ENCODE measurements at places on chromosomes 11 and 22.

GRCh38 chr11:34437224-34438125, 1.3 kb upstream of the CAT start:
- no peak for DNase-seq

DNA sequence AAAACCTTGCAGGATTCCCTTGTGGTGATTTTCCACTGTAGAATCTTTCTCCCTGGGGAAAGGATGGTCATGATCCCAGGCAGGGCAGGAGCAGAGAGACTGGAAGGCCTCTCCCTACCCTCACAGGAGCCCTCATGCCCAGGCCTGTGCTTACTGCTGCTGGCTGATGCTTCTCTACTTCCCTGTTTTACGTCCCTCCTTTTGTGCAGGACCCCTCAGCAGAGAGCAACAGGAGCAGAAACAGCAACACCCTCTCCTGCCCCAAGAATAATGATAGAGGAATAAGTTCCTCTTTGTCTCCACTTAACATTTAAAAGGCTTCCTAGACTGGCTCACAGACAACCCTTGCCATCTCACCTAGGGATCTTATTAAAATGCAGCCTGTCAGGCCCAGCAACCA, 3.6 kb downstream of the ISX start:
- DNase-seq, result no peak

DNA sequence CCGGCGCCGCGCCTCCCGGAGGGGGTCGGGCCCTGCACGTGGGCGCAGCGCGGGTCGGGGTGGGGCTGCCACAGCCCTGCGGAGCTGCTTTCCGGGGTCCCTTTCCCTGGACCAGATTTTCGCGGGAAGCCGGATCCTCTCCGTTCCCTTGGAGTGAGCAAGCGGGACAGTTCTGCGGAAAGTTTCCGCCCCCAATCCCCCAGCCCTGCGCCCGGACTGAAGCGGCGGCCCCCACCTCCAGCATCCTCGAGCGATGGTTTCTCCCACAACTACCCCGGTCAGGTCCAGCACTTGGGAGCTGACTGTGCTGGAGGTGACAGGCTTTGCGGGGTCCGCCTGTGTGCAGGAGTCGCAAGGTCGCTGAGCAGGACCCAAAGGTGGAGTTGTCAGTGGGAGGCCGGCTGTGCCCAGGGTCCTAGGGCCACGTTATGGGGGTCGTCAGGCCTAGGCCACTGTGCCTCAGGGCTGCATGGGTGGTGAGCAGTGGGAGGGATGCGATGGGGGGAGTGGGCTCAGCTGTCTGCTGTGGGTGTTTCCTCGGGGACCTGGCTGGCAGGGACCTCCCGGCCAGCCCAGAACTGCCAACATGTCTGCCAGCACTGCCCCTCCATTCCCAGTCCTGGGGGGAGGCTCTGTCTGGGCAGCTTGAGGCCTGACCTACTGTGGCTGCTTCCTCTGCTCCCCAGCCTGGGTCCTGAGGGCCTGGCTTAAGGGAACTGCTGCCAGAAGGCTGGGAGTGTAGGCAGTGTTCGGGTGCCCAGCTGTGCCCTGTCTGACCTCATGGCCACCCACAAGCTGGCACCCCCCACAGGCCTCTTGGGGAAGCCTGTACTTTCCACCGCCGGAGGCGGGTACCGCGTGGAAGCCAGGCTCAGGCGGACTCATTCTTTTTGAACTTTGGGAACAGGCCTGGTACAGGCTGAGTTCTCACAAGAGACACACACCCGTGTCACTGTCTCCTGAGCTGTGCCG, 726 bp downstream of the ST3GAL4 start:
- peak; percentile 36 for DNase-seq

DNA sequence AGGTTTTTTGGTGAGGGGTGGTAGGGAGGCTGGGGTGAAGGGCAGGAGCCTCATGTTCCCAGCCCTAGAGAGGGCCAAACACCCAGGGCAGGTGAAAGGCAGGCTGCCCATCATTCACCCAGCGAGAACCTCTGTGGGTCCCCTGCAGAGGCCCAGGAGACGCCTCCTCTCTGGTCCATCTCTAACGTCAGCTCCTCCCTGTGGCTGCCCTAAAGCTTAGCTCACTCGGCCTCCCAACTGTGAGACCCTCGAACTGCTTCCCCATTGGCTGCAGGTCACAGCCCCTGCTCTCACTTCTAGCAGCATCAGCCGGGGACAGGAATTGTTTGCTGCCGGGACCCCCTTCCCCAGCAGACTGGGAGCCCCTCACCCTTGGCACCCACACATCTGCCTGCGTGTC, 615 bp upstream of the NFAM1 start:
- DNase-seq, result no peak

DNA sequence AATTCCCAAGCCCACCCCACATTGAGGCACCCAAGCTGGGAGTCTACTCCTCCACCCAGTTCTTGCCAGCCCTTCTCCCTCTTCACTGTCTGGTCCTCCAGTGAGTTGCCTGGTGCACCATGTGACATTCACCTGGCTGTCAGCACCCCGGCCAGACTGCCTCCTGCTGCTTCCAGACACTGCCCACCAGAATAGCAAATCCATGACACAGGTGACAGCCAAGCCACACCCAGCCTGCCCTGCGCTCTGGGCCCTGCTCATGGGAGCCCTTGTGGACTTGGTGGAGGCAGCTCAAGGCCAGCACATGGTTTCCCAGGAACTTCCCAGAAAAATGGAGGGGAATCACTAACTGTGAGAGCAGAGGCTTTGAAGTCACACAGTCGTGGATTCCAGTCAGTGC, 96.3 kb upstream of the CSNK2A3 start:
- DNase-seq, result no peak

GRCh38 chr22:26763633-26764361, 106.4 kb downstream of the MIAT start:
- DNase-seq, result no peak

- DNase-seq, result peak; percentile 52
Observed at GRCh38 chr11:131688048-131688693, 317.8 kb downstream of the NTM start.

DNA sequence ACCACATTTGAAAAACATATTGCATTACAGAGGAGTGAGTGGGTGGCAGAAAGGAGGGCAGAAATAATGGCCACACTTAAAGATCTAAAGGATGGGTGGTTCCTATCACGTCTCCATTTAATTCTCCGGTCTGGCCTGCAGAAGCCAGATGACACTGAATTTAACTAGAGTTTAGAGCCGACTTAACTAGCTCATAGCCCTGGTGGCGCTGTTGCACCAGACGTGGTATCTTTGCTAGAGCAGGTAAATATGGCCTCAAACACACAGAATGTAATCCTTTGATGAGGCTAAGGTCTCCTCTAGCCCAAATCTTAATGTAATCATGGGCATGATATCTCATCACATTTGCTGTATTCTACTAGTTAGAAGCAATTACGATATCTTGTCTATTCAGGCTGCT, 51.5 kb upstream of the GAL start:
- DNase-seq, result peak; percentile 53

- DNase-seq, result no peak
Observed at GRCh38 chr11:103448966-103449365, 339.7 kb downstream of the DYNC2H1 start.

DNA sequence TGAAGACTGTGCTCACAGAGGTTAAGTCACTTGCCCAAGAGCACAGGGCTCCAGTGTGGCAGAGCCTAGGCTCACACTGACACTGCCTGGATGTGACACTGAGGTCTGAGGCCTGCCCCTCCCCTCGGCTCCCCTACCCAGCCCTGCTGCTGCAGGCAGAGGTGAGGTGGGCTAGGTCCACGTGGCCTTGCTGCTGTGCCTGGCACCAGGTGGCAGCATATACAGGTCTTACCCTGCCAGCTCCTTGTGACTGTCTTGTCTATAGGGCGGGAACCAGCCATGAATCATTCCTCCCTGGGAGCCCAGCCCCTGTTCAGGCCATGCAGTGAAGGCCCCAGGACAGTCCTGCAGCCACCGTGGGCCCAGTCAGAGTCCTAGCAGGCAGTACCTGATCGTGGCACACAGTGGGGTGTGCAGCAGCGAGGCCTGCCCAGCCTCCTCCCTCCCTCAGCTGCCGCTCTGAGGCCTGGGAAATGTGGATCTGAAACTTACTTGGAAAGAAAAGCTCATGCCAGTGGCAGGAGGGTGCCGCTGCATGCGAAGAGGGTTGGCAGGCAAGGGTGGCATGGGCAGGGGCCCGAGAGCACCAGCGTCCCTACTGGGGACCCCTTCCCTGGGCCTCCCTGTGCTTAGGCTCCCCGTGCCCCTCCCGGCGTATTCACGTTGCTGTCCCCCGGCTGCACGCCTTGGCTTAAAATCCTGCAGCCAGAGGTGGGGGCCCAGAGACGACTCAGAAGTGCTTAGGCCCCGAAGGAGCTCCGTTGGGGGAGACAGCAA, 1.2 kb upstream of the CERK start:
- peak; percentile 36 for DNase-seq

DNA sequence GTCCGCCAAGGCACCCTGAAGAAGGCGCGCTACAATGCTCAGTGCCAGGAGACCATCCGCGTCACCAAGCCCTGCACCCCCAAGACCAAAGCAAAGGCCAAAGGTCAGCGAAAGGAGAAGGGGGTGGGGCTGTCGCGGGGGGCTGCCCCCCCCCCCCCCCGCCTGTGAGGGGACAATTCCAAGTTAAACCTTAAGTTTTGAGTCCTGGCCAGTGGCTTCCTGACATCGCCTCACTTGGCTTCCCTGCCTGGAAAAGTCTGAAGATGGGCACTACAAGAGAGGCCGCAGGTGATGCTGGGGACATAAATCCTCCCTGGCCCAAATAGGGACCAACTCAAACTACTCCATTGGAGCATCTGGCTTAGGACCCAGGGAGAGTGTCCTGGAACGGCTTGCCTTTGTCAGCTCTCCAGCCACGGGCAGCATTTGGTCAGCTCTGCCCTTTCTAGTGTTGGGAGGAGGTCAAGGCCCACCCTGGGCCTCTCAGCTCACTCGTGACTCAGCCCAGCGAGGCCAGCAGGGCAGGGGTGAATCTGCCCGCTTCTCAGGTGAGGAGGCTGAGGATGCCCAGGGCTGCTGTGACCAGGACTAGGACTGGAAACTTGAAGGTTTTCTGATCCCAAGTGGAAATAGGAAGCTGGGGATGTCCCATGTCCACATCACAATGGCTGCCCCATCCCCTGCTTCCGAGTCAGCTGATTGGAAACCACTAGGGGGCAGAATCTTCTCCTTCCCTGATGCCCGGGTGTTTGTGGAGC, 1.4 kb downstream of the MDK start:
- no peak for DNase-seq

DNA sequence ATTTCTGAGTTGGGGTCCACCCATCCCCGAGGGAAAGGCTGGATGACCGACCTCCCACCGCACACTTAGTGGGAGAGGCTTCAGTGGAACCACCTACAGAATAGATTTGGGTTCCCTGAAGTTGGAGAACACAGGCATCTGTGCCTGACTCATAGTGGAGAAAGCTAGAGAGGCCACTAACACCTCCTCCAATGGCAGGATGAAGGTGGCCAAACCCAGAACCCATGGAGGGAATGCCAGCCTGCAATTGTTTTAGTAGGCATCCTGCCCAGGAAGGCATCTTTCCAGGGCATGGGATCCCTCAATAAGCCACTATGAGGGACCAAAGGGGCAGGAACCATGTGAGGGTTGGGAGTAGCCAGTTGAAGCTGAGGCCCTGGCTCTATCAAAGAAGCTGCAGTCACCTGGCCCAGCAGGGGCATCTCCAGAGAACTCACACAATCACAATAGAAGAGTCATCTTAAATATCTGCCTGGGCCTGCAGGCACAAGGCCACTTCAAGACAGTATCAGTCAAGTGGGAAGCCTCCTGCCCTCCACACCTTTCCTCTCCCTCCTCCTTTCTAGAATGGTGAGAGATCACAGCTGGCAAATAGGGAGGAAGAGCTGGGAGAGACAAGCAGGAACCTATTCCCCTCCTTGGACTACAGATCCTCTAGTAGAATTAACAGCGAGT, 124.1 kb upstream of the CSNK2A3 start:
- no peak for DNase-seq

DNA sequence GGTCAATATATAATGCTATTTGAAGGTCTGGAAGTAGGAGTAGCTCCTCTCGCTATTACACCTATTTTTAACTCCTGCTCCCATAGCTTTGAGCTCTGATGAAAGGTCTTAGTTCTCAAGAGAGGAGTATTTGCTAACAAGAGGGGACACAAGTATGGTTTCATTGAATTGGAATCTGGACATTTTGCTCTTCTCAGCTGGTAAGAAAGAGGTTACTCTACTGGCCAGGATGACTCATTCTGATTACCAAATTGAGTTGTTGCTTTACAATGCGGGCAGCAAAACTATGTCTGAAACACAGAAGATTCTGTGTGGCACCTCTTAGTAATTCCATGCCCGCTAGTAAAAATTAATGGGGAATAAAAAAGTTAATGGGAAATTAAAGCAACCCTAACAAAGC, 63.6 kb upstream of the EP300 start:
- no peak for DNase-seq

DNA sequence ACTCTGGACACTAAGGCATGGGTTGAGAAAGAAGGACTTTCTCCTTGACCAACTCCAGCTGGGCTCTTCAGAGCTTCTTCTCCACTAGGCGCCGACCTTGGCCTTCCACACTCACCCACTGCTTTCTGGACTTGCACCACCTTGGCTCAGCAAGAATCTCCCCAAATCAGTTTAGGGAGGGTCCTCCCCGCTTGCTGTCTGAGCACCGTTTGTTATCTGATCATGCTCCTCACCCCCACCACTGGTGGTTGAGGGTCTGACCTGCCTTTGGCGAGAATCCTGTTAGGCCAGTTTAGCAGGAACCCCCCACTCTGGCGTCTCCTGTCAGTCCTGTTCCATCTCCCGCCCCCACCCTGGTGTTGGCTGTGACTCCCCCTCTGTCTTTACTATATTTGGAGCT, 10.4 kb downstream of the APOL2 start:
- no peak for DNase-seq

DNA sequence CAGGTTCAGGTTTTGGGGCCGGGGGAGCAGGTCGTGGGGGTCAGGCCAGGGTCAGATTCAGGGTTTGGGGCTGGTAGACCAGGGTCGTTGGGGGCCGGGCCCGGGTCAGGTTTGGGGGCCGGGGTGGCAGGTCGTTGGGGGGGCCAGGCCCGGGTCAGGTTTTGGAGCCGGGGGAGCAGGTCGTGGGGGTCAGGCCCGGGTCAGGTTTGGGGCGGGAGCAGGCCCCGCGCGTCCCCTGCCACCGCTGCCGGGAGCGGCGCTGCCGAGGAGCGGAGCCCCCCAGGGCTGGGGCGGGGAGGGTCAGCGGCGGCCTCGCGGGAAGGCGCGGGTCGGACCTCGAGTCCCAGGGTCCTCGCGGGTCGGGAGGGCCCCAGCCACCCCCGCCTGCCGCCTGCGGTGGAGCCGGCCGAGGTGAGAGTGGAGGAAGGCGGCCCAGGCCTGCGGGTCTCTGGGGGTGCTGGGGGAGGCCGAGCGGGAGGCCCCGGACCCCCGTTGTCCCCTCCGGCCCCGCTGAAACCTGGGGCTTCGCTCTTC, 535 bp downstream of the TRABD start:
- peak; percentile 29 for DNase-seq

GRCh38 chr11:125637840-125638239, 12.9 kb downstream of the CHEK1 start:
- DNase-seq, result no peak

DNA sequence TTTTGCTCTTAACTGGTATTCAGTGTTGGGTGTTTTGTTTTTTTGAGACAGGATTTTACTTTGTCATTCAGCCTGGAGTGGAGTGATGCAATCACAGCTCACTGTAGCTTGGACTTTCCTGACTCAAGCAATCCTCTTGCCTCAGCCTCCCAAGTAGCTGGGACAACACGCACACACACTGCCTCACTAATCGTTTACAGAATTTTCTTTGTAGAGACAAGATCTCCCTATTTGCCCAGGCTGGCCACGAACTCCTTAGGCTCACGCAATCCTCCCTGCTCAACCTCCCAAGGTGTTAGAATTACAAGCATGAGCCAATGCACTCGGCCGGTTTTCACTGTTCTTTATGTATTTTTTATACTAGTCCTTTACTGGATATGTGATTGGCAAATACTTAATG, 51.0 kb upstream of the IGLL5 start:
- DNase-seq, result no peak

- DNase-seq, result no peak
Observed at GRCh38 chr11:1479678-1480118, 6.9 kb downstream of the MOB2 start.
